ENCODE measurements at places on chromosomes 1 and 21. TPM values are rescaled to one million over a fixed set of nuclear protein-coding genes. Genes with fewer than 3 reads are reported as not detected.

GRCh38 chr1:245589316-245589715, 434.5 kb downstream of the KIF26B start:
- H3K4me3 ChIP-seq: no peak overlapping the region
- no peak overlapping the region for H3K27ac ChIP-seq
- no peaks in the 10 kb centered on the region for H3K4me1 ChIP-seq

SPRR4 gene
- not detected for total RNA-seq

FAM163A gene
- 0.13 TPM for total RNA-seq

DNA sequence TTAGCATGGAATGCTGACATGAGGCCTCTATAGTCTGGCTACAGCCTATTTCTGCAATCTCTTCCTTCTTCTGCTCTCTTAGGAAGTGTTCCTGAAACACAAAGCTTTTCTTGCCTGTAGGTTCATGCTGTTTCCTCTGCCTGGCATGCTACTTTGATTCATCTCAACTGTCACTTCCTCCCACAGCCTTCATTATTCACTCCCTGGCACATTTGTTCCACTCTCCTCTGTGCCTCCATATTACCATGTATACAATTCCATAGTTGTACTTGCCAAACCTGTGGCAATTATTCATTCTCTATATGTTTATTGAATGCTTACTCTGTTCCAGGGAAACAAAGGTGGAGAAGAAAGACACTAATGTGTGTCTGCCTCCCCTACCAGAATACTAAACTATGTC, 210.2 kb downstream of the LRRC7 start:
- H3K4me3 ChIP-seq: no peak overlapping the region
- H3K27ac ChIP-seq: no peak overlapping the region
- H3K4me1 ChIP-seq: no peaks in the 10 kb centered on the region

- no peaks in the 10 kb centered on the region for H3K4me1 ChIP-seq
- DNase-seq: no peak
- H3K36me3 ChIP-seq: no peaks in the 10 kb centered on the region
- H3K4me3 ChIP-seq: no peak overlapping the region
- no peaks in the 10 kb centered on the region for H3K27me3 ChIP-seq
Measured at GRCh38 chr1:231636157-231636556, 9.6 kb downstream of the DISC1 start.

- DNase-seq: no peak
- 0 out of 2 replicates have a peak, but pooled peaks cover 3% of the 10 kb centered on the region for H3K4me1 ChIP-seq
- no peaks in the 10 kb centered on the region for H3K27me3 ChIP-seq
Measured at GRCh38 chr1:119139403-119139802, 1.1 kb downstream of the WARS2 start.

DNA sequence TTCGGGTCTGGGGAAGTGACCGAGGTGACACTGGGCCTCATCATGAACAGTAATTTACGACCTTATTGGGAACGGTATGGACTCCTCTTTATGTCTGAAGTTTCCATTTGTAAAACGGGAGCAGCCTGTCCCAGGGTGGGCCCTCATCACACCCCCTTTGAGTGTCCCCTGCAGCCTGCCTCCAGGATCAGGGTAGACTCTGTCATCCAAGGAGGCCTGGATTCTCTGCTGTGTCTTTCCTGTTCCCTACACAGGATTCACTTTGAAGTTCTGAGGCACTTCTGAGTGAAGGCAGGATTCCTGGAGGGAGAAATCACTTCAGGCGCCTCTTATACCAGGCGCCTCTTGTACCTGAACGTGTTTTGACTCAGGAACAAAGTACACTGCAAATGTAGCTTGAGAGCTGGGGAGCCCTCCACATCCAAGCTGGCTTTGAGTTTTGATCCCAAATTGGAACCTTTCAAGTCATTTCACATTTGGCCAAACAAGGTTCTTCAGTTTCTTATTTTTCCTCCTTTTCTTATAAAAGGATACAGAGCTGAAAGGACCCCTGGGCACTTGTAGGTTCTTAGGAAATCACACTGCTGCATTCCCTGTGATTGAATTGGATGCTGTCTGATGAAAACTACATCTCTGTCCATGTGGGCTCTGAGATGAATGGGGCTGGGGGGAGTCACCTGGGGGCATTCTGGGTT, 106.0 kb downstream of the SUSD4 start:
- H3K27ac ChIP-seq: no peak overlapping the region
- H3K36me3 ChIP-seq: no peaks in the 10 kb centered on the region
- H3K27me3 ChIP-seq: no peaks in the 10 kb centered on the region
- H3K4me3 ChIP-seq: no peak overlapping the region

- no peak overlapping the region for H3K4me3 ChIP-seq
- no peak overlapping the region for H3K27ac ChIP-seq
- H3K4me1 ChIP-seq: no peaks in the 10 kb centered on the region
Measured at GRCh38 chr21:45386728-45387371, 18.1 kb upstream of the COL18A1 start.

DNA sequence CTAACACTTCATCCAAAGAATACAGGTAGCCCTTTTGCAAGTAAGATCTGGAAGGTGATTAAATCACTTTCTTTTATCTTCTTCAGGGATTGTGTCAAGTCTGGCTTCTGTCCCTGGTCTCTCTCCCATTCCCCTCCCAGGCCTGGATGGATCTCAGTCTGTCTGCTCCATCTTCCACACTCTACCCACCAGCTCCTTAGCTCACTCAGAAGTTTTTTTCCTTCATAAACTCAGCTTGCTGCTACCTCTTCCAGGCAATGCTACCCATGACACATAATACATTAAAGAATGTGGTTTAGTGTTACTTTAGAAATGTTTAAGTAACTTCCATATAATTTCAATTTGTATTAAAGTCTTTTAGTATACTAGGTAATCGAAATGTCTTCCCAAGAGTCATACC, 133.1 kb downstream of the AKT3 start:
- H3K27me3 ChIP-seq: no peaks in the 10 kb centered on the region
- no peak for DNase-seq
- no peaks in the 10 kb centered on the region for H3K36me3 ChIP-seq
- H3K4me1 ChIP-seq: peaks cover 8% of the 10 kb centered on the region
- no peak overlapping the region for H3K4me3 ChIP-seq

AQP10 gene
- total RNA-seq: not detected

DNA sequence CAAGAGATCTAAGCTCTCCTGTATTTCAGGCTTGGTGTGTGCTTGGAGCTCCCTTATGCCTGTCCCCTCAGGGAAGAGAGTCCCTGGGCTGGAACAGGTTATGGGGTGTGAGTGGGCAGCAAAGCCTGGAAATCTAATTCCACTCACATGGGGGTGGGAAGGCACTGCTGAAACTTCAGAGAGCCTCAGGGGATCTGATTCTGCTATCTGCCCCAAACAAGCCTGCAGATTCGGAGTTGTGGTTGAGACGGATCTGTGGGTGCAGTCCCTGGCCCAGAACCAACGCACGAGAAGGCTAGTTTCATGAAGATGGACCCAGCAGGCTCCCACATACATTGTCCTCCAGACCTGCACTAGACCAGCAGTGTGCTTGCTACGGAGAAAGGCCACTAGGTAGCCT, 2.9 kb downstream of the BLACAT1 start:
- H3K36me3 ChIP-seq: 0 out of 2 replicates have a peak, but pooled peaks cover 3% of the 10 kb centered on the region
- H3K27ac ChIP-seq: no peak overlapping the region
- peaks cover 33% of the 10 kb centered on the region for H3K4me1 ChIP-seq
- no peak for DNase-seq
- H3K4me3 ChIP-seq: no peak overlapping the region

RRAGC gene
- 18.1 TPM for total RNA-seq

LRRC42 gene
- total RNA-seq: 54.1 TPM

SPATA45 gene
- 0.65 TPM for total RNA-seq

DNA sequence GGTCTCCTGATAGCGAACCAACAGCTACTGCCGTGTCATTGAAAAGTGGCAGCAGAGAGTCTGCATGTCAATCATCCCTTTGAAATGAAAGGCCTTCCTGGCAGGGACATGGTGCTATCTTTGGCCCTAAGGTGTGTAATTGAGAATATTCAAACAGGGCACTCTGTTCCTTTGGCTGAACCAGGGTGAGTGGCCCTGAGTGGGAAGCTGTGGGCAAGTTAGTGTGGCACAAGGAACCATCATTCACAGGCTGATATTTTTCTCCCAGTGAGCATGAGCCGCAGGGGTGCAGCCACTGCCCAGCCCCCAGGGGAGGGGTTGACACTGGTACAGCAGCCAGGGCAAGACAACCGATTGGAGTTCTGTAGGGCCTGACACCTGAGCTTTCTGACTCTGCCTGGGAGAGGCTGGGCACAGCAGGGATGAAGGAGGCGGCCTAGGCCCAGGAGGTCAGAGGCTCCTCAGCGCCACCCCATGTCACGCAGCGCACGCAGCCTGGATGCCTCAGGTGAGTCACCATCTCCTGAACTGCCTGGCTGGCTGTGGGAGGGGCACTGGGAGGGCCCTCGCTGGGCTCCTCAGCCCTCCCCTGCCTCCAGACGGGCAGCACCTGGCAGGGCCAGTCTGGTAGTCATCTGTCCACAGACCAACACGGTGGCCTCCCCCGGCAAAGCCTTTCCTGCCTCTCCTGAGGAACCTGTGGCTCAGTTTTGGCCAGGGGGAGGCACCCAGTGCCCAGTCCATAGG, 13.2 kb downstream of the QSOX1 start:
- DNase-seq: peak; percentile 82
- peaks cover 14% of the 10 kb centered on the region for H3K4me1 ChIP-seq
- no peak overlapping the region for H3K4me3 ChIP-seq
- H3K36me3 ChIP-seq: no peaks in the 10 kb centered on the region
- H3K27ac ChIP-seq: no peak overlapping the region

GRCh38 chr1:96565546-96565945, 156.0 kb upstream of the PTBP2 start:
- H3K4me3 ChIP-seq: no peak overlapping the region
- H3K27me3 ChIP-seq: no peaks in the 10 kb centered on the region
- peaks cover 6% of the 10 kb centered on the region for H3K4me1 ChIP-seq
- no peak overlapping the region for H3K27ac ChIP-seq
- H3K36me3 ChIP-seq: no peaks in the 10 kb centered on the region

GRCh38 chr1:225699336-225699735, 46.4 kb upstream of the ENAH start:
- H3K4me1 ChIP-seq: no peaks in the 10 kb centered on the region
- no peak overlapping the region for H3K4me3 ChIP-seq
- no peak for DNase-seq
- no peaks in the 10 kb centered on the region for H3K27me3 ChIP-seq

DNA sequence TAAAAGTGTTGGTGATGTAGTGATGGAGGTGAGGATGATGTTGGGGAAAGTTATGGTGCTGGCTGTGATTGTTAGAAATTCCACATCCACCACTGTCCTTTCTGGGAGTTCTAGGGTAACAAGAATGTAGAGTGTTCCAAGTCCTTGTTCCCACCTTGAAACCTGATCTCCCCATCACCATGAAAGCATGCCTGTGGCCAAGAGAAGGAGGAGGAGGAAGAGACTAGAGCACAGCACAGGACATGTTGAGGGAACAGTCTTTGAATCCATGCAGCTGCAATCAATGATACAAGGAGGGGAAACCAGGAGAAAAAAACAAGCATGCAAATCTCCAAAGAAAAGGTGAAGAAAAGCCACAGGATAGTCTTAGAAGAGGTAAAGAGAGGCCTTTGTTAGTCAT, 45.9 kb upstream of the ARTN start:
- DNase-seq: no peak
- peaks cover 3% of the 10 kb centered on the region for H3K4me1 ChIP-seq
- H3K36me3 ChIP-seq: no peaks in the 10 kb centered on the region
- H3K4me3 ChIP-seq: no peak overlapping the region

- no peak overlapping the region for H3K27ac ChIP-seq
- no peaks in the 10 kb centered on the region for H3K4me1 ChIP-seq
- no peaks in the 10 kb centered on the region for H3K36me3 ChIP-seq
- DNase-seq: no peak
- H3K4me3 ChIP-seq: no peak overlapping the region
Measured at GRCh38 chr1:196535727-196536126, 72.5 kb downstream of the KCNT2 start.

LCE3D gene
- not detected for total RNA-seq

LEFTY2 gene
- total RNA-seq: 3.2 TPM

DNA sequence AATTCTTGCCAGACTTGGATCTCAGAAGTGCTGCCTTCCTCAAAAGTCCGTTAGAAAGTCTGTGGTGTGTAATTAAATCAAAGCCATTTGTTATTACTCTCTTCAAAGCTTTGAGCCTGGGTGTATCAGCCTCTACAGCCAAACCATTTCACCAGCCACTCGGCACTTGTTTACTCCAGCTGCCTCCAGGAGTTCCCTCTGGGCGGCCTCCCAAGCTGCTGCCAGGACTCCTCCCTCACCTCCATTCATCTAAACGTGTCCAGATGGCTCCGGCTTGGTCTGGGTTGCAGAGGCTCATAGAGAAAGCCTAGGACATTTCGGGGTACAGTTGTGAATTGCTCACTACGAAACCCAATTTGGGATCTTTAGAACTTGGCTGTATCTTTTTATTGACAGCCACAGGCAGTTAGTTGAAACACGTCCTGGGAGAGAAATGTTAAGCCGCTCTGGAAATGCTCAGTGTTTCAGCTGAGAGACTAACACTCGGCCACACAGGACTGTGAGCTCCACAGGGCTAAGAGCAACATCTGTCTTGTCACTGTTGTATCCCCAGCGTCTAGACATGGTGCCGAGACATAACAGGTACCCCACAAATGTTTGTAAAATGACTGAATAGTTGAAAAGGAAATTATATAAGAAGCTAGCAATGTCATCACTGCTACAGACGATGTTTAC, 116.9 kb upstream of the NGF start:
- H3K27ac ChIP-seq: no peak overlapping the region
- H3K4me3 ChIP-seq: no peak overlapping the region
- no peaks in the 10 kb centered on the region for H3K36me3 ChIP-seq
- no peaks in the 10 kb centered on the region for H3K4me1 ChIP-seq

DNA sequence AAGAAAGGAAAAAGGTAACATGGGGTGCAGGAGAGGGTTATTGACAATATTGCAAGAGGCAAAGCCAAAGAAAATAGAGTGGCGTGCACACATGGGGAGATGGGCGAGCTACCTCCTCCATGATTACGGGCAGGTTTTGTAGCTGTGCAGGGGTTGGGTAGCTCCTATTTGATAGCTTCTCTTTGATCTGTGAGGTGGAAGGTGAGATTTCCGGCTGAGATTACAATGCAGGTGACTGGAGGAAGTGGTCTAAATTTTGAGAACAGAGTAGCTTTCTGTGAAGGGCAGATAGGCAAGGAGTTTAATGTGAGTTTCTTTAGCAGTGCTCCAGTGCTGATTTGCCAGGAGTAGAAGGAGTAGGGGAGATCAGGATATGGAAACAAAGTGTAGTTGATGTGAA, 263.4 kb downstream of the PLA2G4A start:
- H3K4me1 ChIP-seq: no peaks in the 10 kb centered on the region
- H3K27me3 ChIP-seq: no peaks in the 10 kb centered on the region
- no peak for DNase-seq
- no peak overlapping the region for H3K27ac ChIP-seq
- no peaks in the 10 kb centered on the region for H3K36me3 ChIP-seq

- H3K4me1 ChIP-seq: no peaks in the 10 kb centered on the region
- no peaks in the 10 kb centered on the region for H3K27me3 ChIP-seq
- H3K36me3 ChIP-seq: no peaks in the 10 kb centered on the region
- H3K27ac ChIP-seq: no peak overlapping the region
- H3K4me3 ChIP-seq: no peak overlapping the region
Measured at GRCh38 chr1:107451715-107452114, 310.9 kb downstream of the NTNG1 start.

GRCh38 chr1:198677027-198677426, 38.2 kb downstream of the PTPRC start:
- no peak for DNase-seq
- H3K4me1 ChIP-seq: no peaks in the 10 kb centered on the region
- no peaks in the 10 kb centered on the region for H3K36me3 ChIP-seq
- no peak overlapping the region for H3K4me3 ChIP-seq
